Fibroblast of lung (primary cell): ENCODE measurements at places on chromosomes 1 and 21. TPM values are rescaled to one million over a fixed set of nuclear protein-coding genes. Genes with fewer than 3 reads are reported as not detected.

The CNKSR1 gene
- not detected in 2 replicates for total RNA-seq

The HCN3 gene
- 0.99 and 1.0 TPM in 2 replicates for total RNA-seq

- H3K27me3 ChIP-seq = no peaks in the 10 kb centered on the region
- no peak overlapping the region for H3K27ac ChIP-seq
- no peaks in the 10 kb centered on the region for H3K4me1 ChIP-seq
- H3K4me3 ChIP-seq = no peak overlapping the region
- no peaks in the 10 kb centered on the region for H3K36me3 ChIP-seq
Measured at GRCh38 chr1:90412563-90412962, 304.5 kb downstream of the BARHL2 start.

- H3K27me3 ChIP-seq = no peaks in the 10 kb centered on the region
- H3K27ac ChIP-seq = peak overlapping the region; percentile 27
- no peak overlapping the region for H3K4me3 ChIP-seq
- H3K36me3 ChIP-seq = peaks cover 13% of the 10 kb centered on the region
Measured at GRCh38 chr21:33514229-33514628, 22.7 kb upstream of the DNAJC28 start.

DNA sequence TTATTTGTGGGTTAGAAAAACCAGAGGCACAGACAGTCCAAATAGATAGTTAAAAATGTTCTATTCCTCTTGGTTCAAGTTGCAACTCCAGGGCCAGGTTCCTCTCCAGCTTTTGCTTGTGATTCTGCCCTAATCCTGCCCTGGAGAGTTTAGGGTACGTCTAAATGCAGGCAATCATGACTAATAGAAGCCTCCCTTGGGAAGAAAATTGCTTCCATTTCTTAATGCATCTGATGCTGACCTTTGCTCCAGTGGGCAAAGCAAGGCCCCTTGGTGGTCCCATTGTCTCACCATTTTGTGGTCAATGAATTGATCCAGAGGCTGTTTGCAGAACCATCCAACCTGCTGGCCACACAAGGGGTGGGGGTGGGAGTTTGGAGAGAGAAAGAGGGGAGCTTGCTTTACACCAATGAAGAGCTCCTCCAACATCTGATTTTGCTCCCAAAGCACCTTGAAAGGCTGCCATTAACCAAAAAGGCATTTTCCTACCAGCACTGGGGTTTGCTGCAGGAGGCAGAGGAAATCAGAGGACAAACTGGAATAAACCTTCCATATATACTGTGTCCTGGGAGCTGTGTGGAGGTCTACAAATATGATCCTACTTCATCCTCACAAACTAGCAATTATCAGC lies 31.3 kb downstream of the C8B start:
- no peak for DNase-seq
- H3K4me3 ChIP-seq = no peak overlapping the region
- no peak overlapping the region for H3K27ac ChIP-seq
- no peaks in the 10 kb centered on the region for H3K4me1 ChIP-seq
- H3K27me3 ChIP-seq = no peaks in the 10 kb centered on the region
- H3K36me3 ChIP-seq = no peaks in the 10 kb centered on the region
